NCI-H2227 treated with DMSO at 0.1 percent for 48 hours (cell line): ENCODE measurements at places on chromosomes 1 and 21.
A peak's percentile ranks its signal among the peaks of the same experiment; 100 is the strongest.

GRCh38 chr1:228337031-228337564, 69.5 kb downstream of the TRIM11 start:
- no peak for DNase-seq

- DNase-seq, result no peak
Measured at GRCh38 chr1:56671542-56671941, 26.4 kb downstream of the PRKAA2 start.

GRCh38 chr21:16264319-16264718, 534.5 kb downstream of the USP25 start:
- no peak for DNase-seq

DNA sequence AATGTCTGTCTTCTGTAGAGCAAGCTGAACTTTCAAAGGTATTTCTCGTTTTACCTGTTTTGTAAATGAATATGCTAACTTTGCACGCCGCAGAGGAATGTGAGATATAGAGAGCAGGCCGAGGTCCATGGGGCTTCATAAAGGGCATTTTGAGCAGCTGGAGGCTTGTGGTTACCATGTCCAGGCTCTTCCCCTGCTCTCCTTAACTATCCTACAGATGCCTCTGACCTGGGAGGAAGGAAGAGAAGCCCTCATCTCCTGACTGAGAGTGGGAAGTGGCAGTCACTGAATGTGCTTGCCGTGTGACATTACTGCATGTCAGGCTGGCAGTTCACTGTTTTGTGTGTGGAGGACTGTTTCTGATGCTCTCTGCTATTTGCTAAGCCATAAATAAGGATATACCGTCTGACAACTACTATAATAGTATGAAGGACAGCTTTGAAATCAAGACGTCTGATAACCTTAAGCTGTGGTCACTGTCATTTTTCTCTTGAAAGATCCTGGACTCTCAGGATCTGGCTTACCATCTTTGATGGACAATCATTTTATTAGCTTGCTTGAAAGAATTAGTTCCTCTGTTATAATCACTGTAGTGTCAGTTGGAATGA, 92.2 kb downstream of the DYRK1A start:
- DNase-seq, result no peak

- no peak for DNase-seq
Measured at GRCh38 chr1:153322568-153322967, 9.8 kb upstream of the PGLYRP3 start.

DNA sequence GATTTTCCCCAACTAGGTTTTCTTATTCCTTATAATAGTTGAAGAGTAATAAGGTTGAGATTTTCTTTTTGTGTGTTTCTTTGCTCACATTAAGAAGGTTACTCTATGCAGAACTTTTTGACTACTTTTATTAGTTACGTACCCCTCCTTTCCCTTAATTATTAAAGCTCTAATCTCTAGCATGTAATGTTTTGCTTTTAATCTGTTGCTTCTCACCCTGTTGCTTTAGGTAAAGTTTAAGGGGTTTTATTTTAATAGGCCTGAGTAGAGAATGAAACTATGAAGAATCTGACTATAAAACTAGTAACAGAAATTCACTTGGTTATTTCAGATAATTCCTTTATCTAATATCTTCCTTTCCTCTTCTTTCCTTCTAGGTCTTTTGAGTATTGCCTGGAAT, 53.4 kb downstream of the POU2F1 start:
- DNase-seq, result no peak

DNA sequence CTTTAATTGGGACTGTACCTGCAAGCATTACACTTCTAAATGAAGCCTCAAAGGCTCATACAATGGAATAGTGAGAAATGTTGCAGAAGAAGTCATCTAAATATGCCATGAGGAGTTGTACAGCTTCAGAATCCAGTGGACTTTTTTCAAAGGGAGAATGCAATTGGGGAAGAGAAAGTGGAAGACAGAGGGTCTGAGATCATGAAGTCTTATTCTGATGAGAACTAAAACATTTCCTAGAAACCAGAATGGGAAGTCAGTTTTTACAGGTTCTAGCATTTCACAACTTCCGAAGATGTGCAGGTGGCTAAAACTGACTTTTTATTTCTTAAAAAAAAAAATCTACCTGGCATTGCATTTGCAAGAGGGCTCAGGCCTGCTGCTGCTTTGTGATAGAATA, 424.4 kb upstream of the RUNX1 start:
- no peak for DNase-seq

DNA sequence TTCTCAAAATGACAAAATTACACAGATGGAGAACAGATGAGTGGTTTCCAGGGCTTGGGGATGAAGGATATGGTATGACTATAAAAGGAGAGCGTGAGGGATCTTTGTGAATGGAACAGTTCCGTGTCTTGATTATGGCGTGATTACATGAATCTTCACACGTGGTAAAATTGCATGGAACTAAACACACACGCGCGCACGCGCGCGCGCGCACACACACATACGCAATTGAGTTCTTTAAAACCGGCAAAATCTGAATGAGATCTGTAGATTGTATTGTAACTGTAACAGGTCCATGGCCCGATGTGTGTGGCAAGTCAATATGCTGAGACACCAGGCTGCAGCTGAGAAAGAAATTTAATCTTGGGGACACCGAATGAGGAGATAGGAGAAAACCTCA, 11.1 kb upstream of the LRRN2 start:
- DNase-seq, result no peak

- DNase-seq, result no peak
Measured at GRCh38 chr1:156246781-156247459, 936 bp downstream of the PAQR6 start.

DNA sequence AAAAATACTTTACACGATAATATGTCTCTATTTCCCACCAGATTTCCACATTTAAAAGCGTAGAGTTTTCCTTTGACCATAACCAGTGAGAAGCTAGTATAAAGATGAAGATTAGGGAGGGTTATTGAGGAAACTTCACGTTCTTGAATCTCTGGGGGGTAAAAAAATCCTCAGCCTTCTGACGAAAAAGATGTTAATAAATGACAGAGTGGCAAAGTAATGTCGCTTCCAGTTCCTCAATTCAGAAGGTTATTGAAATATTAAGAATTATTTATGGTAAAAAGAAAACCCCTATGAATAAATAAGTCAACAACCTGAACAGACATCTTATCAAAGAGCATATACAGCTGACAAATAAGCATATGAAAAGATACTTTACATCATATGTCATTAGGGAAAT, 241.0 kb downstream of the GPATCH2 start:
- DNase-seq, result no peak

DNA sequence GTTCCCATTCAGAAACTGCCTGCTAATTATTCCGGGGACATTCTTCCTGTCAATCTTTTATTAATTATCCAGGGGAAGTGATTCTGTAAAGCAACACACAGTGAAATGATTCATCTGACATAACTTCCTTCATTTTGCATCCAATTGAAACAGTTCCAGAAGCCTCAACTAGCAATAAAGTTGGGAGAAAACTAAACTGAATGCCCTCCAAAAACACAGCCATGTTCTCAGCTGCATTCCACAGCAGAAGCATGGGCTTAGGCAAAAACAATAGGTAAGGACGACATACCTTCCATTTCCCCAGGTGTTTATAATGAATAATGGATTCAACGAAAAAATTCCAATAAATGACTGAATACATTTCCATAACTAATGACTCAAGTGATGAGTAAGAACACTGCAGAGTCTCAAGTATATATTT, 36.9 kb upstream of the TARBP1 start:
- no peak for DNase-seq

DNA sequence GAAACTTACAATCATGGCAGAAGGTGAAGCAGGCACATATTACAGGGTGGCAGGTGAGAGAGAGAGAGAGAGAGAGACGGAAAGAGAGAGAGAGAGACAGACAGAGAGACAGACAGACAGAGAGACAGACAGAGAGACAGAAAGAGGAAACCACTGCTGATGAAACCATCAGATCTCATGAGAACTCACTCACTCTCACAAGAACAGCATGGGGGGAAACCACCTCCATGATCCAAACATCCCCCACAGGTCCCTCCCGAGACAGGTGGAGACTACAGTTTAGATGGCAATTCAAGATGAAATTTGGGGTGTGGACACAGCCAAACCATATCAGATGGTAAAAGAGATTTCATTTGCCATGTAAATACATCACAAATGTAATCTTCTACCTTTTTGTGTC, 708.1 kb downstream of the MRPL39 start:
- DNase-seq, result no peak

DNA sequence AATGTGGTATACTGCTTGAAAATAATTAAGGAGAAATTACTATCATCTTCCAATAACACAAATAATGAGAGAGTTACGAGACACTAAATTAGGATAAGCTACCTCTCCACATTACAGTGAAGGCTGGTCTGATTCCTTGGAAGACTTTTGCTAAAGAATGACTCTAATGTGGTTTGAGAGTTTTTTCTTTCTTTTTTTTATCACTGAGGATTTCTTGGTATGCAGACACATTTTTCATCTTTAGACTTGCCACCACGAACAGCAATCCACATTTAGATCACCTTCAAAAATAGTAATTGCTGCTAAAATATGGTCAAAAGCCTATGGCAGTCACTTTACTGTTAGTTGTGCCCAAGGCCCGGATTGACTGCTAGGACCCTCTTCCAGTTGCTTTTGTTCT, 16.6 kb upstream of the TMEM35B start:
- DNase-seq, result no peak

- no peak for DNase-seq
Measured at GRCh38 chr1:114473796-114474195, 37.2 kb downstream of the TRIM33 start.

GRCh38 chr1:101167891-101168290, 68.9 kb upstream of the S1PR1 start:
- DNase-seq, result no peak

- peak; percentile 87 for DNase-seq
Measured at GRCh38 chr1:39954870-39955546, at the start of gene MFSD2A. TSS of gene MFSD2A (plus strand) at chr1:39955145. CDS start at chr1:39955293, 148 bp downstream.
